Activated CD4-positive, alpha-beta T cell treated with anti-CD3 and anti-CD28 coated beads, Interleukin-2, amount 50 U/mL, for 48 hours (primary cell): ENCODE measurements at places on chromosomes 12 and 14.
A peak's percentile ranks its signal among the peaks of the same experiment; 100 is the strongest.

DNA sequence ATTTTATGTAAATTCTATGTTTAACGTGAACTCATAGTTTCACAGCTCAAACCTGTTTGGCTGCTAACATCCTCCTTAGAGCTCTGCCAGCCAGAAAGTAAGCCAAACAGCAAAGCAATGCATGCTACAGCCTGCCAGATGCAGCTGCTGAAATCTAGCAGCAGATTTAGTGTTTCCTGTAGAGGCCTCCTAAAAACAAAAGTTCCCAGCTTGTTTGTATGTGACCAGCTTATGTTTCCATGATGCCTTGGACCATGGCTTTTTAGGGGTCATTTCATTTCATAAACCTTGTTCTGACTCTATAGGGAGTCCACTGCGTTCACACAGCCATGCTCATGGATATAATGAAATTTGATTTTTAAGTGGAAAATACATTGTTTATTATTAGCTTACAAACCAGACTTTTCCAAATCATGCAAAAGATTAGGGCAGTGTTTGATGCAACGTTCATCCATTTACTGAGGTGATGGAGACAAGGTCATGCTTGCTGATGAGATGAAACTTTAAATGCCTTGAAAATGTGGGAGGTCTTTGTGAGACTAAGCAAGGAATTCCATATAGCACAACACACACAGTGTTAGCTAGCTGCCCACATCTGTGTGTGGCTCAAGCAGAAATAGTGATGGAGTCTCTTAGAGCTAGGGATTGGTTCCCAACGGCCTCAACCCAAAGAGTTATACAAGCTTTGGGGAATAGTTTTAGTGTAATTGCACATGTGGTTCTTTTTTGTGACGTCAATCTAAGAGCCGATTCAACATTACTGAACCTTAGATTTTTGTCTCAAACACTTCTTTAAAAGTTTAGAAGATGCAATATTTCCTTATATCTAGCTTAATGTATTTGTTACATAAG lies 157.5 kb upstream of the LRIG3 start:
- DNase-seq = no peak

GRCh38 chr14:72921396-72921795 lies 4.9 kb upstream of the DCAF4 start:
- DNase-seq = no peak

DNA sequence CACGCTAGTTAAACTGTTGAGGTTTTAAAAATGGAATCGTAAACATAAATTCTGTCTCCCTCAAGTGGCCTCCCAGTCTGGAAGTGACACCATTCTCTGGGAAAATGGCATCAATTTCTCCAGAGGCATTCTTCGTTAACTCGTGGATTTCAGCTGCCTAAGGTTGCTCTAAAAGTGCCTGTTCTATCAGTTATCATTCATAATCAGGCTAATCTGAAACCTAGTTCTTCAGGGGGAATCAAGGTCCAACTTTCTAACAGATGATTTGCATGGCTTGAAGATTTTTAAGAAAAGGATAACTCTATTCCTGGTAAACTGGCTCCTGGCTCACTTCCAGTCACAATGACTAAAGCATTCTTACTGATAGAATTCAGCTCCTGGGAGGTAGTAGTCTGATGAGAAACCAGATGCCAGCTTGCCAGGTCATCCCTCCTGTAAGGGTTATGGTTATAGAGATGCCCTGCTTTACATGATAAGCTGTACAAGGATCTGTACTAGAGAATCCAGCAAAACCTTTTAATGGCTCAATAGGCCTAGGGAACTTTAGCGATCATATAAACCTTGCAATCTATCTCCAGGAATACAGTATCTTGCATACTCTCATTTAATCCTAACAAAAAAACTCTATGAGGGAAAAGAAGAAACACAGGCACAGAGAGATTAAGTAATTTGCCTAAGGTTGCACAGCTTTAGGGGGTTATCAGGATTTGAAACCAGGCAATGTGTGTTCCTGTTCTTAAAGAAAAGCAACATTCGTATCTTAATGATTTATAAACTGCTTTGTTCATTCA lies 1.5 kb downstream of the L3HYPDH start:
- DNase-seq = no peak

DNA sequence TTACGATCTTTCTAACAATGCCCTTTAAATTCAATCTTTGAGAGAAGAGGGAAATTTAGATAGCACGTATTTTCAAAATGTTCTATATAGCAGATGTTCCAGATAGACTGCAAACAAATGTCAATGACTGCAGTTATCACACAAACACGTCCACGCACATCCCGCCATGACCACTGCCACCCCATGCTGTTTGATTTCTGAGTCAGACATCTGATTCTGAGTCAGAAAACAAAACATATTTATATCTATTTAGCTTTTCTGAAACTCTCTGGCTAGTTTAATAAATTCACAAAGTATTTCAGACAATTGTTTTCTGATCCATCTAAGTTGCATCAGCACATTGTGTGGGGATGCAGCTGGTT lies 105.9 kb upstream of the BCAT1 start:
- peak; percentile 62 for DNase-seq

- no peak for DNase-seq
Observed at GRCh38 chr14:43872222-43872621, 634.9 kb downstream of the FSCB start.

DNA sequence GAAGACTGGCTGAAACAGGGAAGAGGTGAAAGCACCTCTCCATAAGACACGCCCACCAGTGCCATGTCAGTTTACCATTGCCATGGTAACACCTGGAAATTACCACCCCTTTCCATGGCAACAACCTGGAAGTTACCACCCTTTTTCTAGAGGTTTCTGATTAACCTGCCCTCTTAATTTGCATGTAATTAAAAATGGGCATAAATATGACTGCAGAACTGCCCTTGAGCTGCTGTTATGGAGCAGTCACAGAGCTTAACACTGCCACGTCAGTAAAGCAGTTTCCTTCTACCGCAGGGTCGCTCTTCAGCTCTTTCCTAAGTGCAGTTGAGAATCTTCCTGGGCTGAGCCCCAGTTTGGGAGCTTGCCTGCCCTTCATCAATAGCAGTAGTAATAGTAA lies 55.2 kb downstream of the RASSF3 start:
- DNase-seq = no peak

- no peak for DNase-seq
Observed at GRCh38 chr12:80761838-80762237, 45.1 kb downstream of the MYF5 start.

GRCh38 chr14:23571701-23572523 lies 4.3 kb upstream of the AP1G2 start:
- no peak for DNase-seq

GRCh38 chr14:65329911-65330310 lies 82.6 kb upstream of the FUT8 start:
- no peak for DNase-seq

- DNase-seq = peak; percentile 8
Observed at GRCh38 chr12:4140581-4141301, 132.8 kb upstream of the CCND2 start.

- DNase-seq = no peak
Observed at GRCh38 chr12:126051611-126052107, 986.4 kb downstream of the AACS start.

- peak; percentile 61 for DNase-seq
Observed at GRCh38 chr12:109714141-109714912, 702 bp downstream of the FAM222A start.
